AG08395 (cell line): ENCODE measurements at places on chromosomes 2 and 18.

- no peak for DNase-seq
These were observed 58.8 kb upstream of the B3GNT7 start for GRCh38 chr2:231336700-231337099.

DNA sequence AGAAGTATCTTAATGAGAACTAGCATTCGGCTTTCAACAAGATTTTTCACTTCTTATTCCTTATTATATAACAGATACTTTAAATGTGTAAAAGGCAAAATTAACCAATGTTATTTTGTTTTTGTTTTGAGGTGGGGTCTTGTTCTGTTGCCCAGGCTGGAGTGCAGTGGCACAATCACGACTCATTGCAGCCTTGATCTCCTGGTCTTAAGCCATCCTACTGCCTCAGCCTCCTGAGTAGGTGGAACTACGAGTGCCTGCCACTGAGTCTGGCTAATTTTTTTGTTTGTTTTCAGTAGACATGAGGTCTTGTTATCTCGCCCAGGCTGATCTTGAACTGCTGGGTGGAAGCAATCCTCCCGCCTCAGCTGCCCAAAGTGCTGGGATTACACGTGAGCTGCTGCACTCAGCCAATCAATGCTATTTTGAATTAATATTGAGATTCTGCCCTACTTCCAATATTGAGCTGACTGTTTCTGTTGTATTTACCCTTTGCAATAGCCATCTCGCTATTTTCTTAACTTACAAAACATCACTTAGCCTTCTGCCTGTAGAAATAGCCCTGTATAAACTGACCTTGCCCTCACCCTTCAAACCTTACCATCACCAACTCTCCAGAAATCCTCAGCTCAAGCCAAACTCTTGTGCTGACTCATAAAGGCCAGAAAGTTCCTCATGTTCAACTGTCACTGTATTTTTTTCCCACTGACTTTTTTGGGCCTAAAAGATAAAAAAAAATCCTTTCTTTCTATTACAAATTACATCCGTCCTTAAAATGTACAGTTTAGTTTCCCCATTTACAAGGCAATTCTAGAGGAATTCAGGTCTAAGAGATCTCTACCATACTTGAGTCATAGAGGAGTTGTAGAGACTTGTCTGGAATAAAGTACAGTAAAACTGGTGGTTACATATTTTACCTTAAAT lies 94.3 kb downstream of the OLA1 start:
- peak; percentile 65 for DNase-seq

GRCh38 chr2:74080346-74080745 lies 67.4 kb downstream of the BOLA3 start:
- no peak for DNase-seq

DNA sequence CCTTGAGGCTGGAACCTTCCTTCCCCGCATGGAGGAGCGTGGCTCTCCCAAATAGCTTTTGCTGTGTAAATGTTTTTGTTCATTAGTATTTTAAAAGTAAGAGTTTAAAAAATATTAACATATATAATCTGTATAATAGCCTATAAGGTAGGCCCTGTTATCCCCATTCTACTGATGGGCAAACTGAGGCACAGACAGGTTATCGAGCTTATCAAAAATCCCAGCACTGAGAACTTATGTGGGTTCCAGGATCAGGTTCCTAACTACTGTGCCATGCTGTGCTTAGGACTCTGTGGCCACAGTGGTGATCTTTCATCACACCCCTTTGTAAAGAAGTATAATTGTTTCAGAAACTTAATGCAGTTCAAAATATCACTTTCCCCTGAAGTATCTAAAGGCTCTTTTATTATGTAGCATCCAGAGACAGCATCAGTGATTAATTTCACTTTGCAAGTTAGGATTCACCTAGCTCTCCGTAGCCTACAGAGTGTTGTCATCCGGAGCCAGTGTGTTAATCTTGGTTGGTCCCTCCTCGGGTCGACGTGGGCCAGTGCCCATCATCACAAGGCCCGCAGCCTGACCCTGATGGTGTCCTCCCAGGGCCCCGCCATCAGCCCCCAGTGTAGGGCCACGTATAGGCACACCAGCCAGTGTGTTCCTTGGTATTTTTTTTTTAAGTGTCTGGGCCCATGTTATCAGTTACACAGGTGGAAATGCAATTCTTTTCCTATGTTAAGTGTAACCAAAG lies 28.7 kb downstream of the CABLES1 start:
- no peak for DNase-seq
